ENCODE measurements at places on chromosomes 1 and 21.

DNA sequence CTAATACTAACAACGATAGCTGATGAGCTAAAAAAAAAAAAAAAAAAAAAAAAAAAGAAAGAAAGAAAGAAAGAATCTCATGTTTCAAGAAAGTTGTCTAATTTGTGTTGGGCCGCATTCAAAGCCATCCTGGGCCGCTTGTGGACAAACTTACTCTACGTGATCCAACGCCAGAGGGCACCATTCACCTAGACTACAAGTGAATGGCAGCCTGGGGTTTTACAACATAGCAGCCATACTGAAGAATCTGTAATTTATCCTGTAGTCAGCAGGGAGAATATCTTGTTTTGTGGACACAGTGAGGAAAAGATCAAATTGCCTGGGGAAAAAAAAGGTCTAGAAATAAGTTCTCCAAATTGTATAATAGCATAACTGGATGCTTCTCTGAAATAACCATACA, 47.0 kb downstream of the CYP2J2 start:
- no peak for DNase-seq

GRCh38 chr1:85830837-85831236, 122.6 kb upstream of the ZNHIT6 start:
- DNase-seq = no peak

- DNase-seq = no peak
Observed at GRCh38 chr1:102466487-102466886, 469.8 kb upstream of the OLFM3 start.

- no peak for DNase-seq
Observed at GRCh38 chr1:207831517-207832327, 79.2 kb downstream of the CD34 start.
